Stomach (tissue), 19 donors: ENCODE measurements at places on chromosomes 5 and 9. TPM values are rescaled to one million over a fixed set of nuclear protein-coding genes. Genes with fewer than 3 reads are reported as not detected.

The PPP1R26 gene
- 5.3 TPM for polyA plus RNA-seq

The SLC1A1 gene
- 2.7 TPM for polyA plus RNA-seq

The PCAT7 gene
- 0.18 TPM for polyA plus RNA-seq

The CCDC152 gene
- polyA plus RNA-seq, result 0.68 TPM

The PCDHGC5 gene
- polyA plus RNA-seq, result 0.08 TPM

The ATG10 gene
- 5.1 TPM for polyA plus RNA-seq

The C9orf85 gene
- polyA plus RNA-seq, result 12.5 TPM

The PAM gene
- 37.4 TPM for polyA plus RNA-seq

The PHF24 gene
- polyA plus RNA-seq, result not detected

The CD72 gene
- 0.61 TPM for polyA plus RNA-seq

The HAND1 gene
- not detected for polyA plus RNA-seq

The FOXD4L3 gene
- not detected for polyA plus RNA-seq

The PAEP gene
- polyA plus RNA-seq, result not detected

The FRMD3 gene
- polyA plus RNA-seq, result 2.7 TPM

The UNC5A gene
- polyA plus RNA-seq, result 0.37 TPM

The EHMT1 gene
- polyA plus RNA-seq, result 23.9 TPM

The HINT1 gene
- 303 TPM for polyA plus RNA-seq

The WDR31 gene
- polyA plus RNA-seq, result 1.5 TPM

The PCDHGA10 gene
- polyA plus RNA-seq, result 0.44 TPM

The OBP2B gene
- polyA plus RNA-seq, result not detected

The GRIN1 gene
- 0.25 TPM for polyA plus RNA-seq

The HSPA9 gene
- 78.2 TPM for polyA plus RNA-seq
